ENCODE measurements at places on chromosomes 3 and 15. TPM values are rescaled to one million over a fixed set of nuclear protein-coding genes. Genes with fewer than 3 reads are reported as not detected.
A peak's percentile ranks its signal among the peaks of the same experiment; 100 is the strongest.

Gene TLR9
- not detected for polyA plus RNA-seq

Gene TAMM41
- 17.5 TPM for polyA plus RNA-seq

Gene CYP8B1
- polyA plus RNA-seq, result not detected

Gene KLHL40
- not detected for polyA plus RNA-seq

GRCh38 chr3:11601446-11602238, 42.1 kb downstream of the VGLL4 start:
- H3K36me3 ChIP-seq, result peaks cover 3% of the 10 kb centered on the region
- peak overlapping the region; percentile 78 for H3K27ac ChIP-seq
- H3K4me1 ChIP-seq, result peaks cover 27% of the 10 kb centered on the region

DNA sequence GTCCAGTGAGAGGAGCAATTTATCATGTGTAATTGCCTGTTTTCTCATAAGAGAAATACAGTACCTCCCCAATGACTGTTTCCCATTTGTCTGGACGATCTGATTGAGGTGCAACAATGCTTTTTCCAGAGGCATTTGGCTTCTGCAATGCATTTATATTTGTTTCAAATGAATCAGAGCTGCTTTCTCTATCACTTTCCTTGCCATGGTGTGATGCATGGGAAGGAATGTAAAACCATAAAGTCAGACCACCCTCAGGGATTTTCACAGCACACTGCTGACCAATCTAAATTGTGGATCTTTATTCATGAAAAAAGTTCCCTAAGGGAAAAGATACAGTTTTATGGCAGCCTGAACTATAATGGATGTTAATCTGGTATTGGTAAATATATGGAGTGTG, 333.0 kb downstream of the ZNF385D start:
- no peaks in the 10 kb centered on the region for H3K27me3 ChIP-seq
- H3K36me3 ChIP-seq, result no peaks in the 10 kb centered on the region
- no peak overlapping the region for H3K4me3 ChIP-seq

- H3K4me1 ChIP-seq, result no peaks in the 10 kb centered on the region
- DNase-seq, result no peak
- H3K36me3 ChIP-seq, result no peaks in the 10 kb centered on the region
- H3K27ac ChIP-seq, result no peak overlapping the region
Measured at GRCh38 chr3:126502656-126503055, 14.9 kb downstream of the UROC1 start.

DNA sequence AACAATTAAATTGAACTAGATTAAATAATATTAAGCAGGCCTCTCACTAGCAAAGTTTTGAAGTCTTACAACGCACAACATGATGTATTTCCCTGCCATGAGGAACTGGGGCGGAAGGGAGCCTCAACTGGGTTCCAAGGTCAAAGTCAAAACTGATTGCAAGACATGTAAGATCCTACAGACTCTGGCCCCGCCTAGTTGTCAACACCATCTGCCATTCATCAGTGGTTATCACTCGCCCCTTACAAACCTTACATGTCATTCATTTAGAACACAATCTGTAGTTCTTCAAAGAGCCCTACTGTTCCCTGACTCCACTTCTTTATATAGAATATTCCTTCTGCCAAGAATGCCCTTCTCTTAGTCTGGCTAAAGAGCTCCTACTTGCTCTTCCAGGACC, 10.0 kb downstream of the ATP13A3 start:
- no peak overlapping the region for H3K4me3 ChIP-seq
- no peak for DNase-seq
- peaks cover 7% of the 10 kb centered on the region for H3K4me1 ChIP-seq
- peaks cover 6% of the 10 kb centered on the region for H3K36me3 ChIP-seq

- H3K4me1 ChIP-seq, result peaks cover 17% of the 10 kb centered on the region
- H3K27ac ChIP-seq, result no peak overlapping the region
- no peak for DNase-seq
- no peaks in the 10 kb centered on the region for H3K36me3 ChIP-seq
- no peak overlapping the region for H3K4me3 ChIP-seq
- H3K27me3 ChIP-seq, result no peaks in the 10 kb centered on the region
Measured at GRCh38 chr3:48157950-48158376, 30.3 kb downstream of the CDC25A start.

DNA sequence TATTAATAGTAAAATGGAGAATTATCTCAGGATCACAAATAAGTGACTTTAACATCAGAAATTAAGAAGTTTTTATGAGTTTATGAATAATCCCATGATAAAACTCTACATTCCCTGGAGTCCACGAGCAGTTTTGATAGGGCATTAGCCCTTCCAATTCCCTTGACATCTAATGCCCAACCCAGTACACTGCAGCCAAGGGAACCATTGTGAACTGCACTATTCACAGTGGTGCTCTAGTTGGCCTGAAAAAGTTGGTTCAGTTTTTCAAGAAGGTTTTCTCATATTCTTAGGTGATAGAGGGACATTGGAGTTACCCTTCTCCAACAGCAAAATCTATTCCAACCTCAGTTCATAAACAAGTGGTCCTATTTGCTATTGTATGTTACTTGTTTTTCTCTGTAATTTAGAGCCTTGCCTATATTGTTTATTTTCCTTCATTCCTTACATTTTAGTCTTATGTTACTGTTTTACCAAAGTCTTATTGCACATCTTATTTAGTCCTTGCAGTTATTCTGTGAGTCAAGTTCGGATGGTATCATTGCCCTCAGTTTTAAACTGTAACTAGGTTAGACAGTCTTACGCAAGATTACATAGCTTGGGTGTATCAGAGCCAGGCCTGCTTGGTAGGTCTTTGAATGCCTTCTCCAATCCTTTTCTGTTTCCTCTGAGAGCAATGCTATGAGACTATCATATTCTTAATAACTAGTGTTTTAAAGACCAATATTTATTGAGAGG, 57.9 kb upstream of the SAMMSON start:
- H3K4me1 ChIP-seq, result no peaks in the 10 kb centered on the region
- H3K36me3 ChIP-seq, result no peaks in the 10 kb centered on the region
- H3K27me3 ChIP-seq, result no peaks in the 10 kb centered on the region
- no peak overlapping the region for H3K4me3 ChIP-seq

DNA sequence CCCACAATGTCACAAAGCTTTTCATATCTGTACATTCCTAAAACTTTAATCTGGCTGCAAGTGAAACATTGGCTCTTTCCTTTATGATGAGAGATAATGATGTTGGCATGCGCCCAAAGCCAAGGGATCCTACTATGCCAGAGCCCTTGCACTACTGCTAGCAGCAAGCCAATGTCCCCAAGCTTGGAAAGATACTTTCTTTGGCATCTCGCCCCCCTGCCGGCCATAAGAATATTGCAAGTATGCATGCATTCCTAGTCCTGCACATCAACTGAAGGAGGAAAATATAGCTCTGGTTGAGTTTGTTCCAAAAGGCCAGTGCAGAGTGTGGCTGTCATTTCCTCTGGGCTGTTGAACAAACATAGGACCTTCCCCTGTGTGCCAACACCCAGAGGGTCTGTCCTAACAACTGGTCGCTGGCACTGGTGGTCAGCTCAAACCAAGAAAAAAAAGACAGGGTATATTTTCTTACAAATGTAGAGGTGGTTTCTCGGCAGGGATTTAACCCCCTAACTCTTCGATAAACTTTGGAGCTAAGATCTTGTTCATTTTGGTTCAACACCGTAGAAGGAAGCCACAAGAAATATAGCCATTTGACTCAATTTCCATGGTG, 120.9 kb upstream of the ZBED2 start:
- H3K27me3 ChIP-seq, result no peaks in the 10 kb centered on the region
- no peak overlapping the region for H3K4me3 ChIP-seq
- peaks cover 6% of the 10 kb centered on the region for H3K36me3 ChIP-seq
- peaks cover 24% of the 10 kb centered on the region for H3K4me1 ChIP-seq
- no peak overlapping the region for H3K27ac ChIP-seq

GRCh38 chr15:62875626-62876021, 166.9 kb upstream of the TPM1 start:
- H3K27ac ChIP-seq, result no peak overlapping the region
- H3K4me3 ChIP-seq, result no peak overlapping the region
- no peaks in the 10 kb centered on the region for H3K36me3 ChIP-seq
- no peaks in the 10 kb centered on the region for H3K4me1 ChIP-seq
- no peaks in the 10 kb centered on the region for H3K27me3 ChIP-seq

DNA sequence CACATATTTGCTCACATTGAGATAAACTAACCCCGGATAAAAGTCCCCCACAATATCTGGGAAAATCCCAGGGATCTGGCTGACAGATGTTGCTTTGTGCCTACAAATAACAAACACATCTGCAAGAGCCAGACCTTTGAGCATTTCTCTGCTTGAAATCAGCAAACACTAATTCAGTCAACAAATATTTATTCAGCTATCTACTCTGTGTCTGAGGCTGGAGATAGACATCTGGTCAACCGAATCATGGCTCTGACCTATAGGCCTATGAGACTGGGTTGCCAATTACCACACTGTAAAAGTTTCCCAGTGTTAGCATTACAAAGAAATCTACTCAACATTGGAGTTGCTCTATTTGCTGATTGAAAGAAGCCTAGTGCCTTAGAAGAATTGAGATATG, 201.1 kb upstream of the CADPS start:
- no peak overlapping the region for H3K4me3 ChIP-seq
- H3K27me3 ChIP-seq, result no peaks in the 10 kb centered on the region
- no peaks in the 10 kb centered on the region for H3K4me1 ChIP-seq

GRCh38 chr15:101391981-101392640, 97.1 kb upstream of the SNRPA1 start:
- no peaks in the 10 kb centered on the region for H3K4me1 ChIP-seq
- no peaks in the 10 kb centered on the region for H3K27me3 ChIP-seq
- H3K36me3 ChIP-seq, result no peaks in the 10 kb centered on the region
- H3K27ac ChIP-seq, result no peak overlapping the region
- DNase-seq, result no peak
- no peak overlapping the region for H3K4me3 ChIP-seq

- DNase-seq, result no peak
- H3K4me3 ChIP-seq, result no peak overlapping the region
- no peaks in the 10 kb centered on the region for H3K4me1 ChIP-seq
- no peaks in the 10 kb centered on the region for H3K27me3 ChIP-seq
- no peak overlapping the region for H3K27ac ChIP-seq
- H3K36me3 ChIP-seq, result no peaks in the 10 kb centered on the region
Measured at GRCh38 chr3:50876947-50877346, 202.2 kb downstream of the DOCK3 start.

GRCh38 chr15:44662478-44663409, 718 bp downstream of the SPG11 start:
- peaks cover 2% of the 10 kb centered on the region for H3K36me3 ChIP-seq
- H3K4me3 ChIP-seq, result peak overlapping the region; percentile 85
- peak overlapping the region; percentile 86 for H3K27ac ChIP-seq

GRCh38 chr3:39241561-39241960, 38.3 kb downstream of the CX3CR1 start:
- DNase-seq, result no peak
- no peak overlapping the region for H3K4me3 ChIP-seq
- no peak overlapping the region for H3K27ac ChIP-seq
- H3K4me1 ChIP-seq, result no peaks in the 10 kb centered on the region
- H3K27me3 ChIP-seq, result peaks cover 14% of the 10 kb centered on the region

DNA sequence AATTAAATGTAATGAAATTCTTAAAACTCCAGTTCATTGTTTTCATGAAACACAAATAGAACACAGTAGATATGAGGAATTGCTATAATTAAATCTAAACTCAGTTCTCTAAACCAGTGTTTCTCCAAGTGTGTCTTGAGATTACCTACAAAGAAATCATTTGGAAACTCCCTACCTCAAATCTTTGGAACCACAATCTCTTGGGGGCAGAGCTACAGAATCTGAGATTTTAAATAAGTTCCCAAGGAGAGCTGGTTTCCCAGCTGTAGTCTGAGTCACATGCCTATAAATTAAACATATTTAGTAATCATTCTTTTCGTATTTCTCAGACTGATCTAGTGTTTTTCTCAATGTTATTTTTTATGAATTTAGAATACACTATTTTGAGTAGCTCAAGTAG, 17.0 kb upstream of the ACTC1 start:
- no peak overlapping the region for H3K27ac ChIP-seq
- H3K27me3 ChIP-seq, result no peaks in the 10 kb centered on the region
- DNase-seq, result no peak
- no peaks in the 10 kb centered on the region for H3K36me3 ChIP-seq
- H3K4me1 ChIP-seq, result no peaks in the 10 kb centered on the region

- no peaks in the 10 kb centered on the region for H3K36me3 ChIP-seq
- H3K4me1 ChIP-seq, result no peaks in the 10 kb centered on the region
- H3K27ac ChIP-seq, result no peak overlapping the region
- DNase-seq, result no peak
- no peak overlapping the region for H3K4me3 ChIP-seq
Measured at GRCh38 chr3:20608054-20608738, 422.2 kb upstream of the SGO1 start.

DNA sequence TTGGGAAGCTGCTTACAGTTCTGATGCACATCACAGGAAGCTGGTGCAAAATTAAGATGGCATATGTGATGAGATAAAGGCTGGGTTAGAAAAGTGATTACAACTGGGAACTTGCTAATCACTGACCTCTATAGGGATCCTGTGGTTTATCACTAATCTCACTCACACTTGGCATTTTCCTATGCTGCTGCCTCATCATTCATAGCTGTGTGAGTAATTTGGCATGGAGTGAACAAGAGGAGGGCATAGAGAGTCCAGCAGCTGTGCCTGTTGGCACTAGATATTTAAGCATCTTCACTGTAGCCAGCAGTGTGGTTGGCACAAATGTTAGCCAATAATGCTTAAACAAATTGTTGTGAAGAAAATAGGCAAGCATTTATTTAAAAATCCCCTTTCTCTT, 217.7 kb upstream of the CGNL1 start:
- peaks cover 6% of the 10 kb centered on the region for H3K4me1 ChIP-seq
- peaks cover 5% of the 10 kb centered on the region for H3K36me3 ChIP-seq
- DNase-seq, result no peak
- H3K27me3 ChIP-seq, result no peaks in the 10 kb centered on the region
- H3K4me3 ChIP-seq, result no peak overlapping the region
- H3K27ac ChIP-seq, result no peak overlapping the region

GRCh38 chr15:57411945-57412768, 35.9 kb downstream of the CGNL1 start:
- H3K27me3 ChIP-seq, result no peaks in the 10 kb centered on the region
- no peak for DNase-seq
- H3K36me3 ChIP-seq, result no peaks in the 10 kb centered on the region
- no peak overlapping the region for H3K4me3 ChIP-seq

DNA sequence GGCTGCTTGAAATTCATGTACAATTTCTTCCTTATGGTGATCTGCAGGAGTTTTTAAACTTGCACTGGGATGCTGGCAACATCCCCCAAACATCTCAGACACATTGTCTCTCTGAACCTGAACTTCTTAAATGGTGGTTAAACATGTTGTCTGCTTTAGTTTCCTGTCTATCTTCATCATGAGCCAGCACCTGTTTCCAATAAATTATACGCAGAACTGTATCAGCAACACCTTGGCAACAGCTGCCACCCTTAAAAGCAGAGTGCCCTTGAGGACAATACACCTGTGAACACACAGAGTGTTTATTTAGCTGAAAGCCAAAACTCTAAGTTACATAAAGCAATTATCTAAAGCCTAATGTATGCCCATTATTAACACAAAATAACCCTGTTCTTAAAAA, 242.9 kb downstream of the WNT5A start:
- no peak overlapping the region for H3K4me3 ChIP-seq
- no peak for DNase-seq
- H3K36me3 ChIP-seq, result no peaks in the 10 kb centered on the region
- H3K27ac ChIP-seq, result no peak overlapping the region
- no peaks in the 10 kb centered on the region for H3K4me1 ChIP-seq
- no peaks in the 10 kb centered on the region for H3K27me3 ChIP-seq
